Bronchial epithelial cell (primary cell): ENCODE measurements at places on chromosomes 2 and 18.

DNA sequence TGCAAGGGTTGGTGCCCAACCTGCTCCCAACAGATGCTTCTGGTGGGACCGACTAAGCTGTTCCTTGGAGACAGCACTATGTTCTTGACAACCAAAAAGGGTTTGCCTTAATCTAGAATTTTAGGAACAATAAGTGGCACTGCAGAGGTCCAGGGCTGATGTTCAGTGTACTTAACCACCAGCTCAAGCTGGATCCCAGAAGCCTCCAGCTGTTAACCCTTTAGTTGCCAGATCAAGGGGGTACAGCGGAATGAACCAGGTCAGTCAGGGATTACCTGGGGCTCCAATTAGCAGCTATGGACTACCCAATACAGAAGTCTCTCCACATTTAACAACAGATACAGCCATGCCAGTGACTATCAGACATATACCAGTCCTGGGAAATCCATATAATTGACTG, 3.5 kb downstream of the GPR75 start:
- DNase-seq, result no peak

DNA sequence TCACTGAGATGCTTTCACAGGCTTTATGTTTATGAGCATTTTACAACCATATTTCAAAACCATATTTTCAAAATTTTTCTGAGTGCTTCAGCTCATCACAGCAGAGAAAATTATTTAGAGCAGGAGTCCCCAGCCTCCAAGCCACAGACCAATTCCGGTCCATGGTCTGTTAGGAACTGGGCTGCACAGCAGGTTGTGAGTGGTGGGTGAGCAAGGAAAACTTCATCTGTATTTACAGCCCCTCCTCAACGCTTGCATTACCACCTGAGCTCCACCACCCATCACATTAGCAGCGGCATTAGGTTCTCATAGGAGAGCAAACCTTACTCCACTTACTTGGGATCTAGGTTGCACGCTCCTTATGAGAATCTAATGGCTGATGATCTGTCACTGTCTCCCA, 165.6 kb downstream of the SEPTIN10 start:
- DNase-seq, result no peak

- no peak for DNase-seq
These were observed 412.0 kb upstream of the TCF4 start for GRCh38 chr18:56000041-56000440.

- no peak for DNase-seq
These were observed 24.6 kb downstream of the EML4 start for GRCh38 chr2:42193722-42194187.

GRCh38 chr2:100988630-100989417, 13.3 kb upstream of the RPL31 start:
- DNase-seq, result no peak

DNA sequence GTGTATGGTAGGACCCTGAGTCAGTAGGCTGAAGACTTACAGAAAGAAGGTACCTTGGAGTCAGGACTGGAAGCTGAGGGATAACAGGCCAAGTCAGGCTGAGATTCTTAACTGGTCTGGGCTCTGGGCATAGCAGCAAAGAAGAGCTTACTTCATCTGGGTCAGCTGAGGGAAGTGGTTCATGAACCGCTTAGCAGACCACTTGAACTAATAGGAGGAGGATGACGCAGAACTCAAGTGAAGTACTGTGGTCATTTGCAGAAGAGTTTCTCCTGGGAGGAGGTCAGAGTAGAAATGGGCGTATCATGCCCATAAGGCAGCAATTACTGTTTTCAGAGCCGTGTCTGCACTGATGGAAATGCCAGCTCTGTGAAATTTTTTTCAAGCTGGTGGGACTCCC, 164.5 kb downstream of the LCLAT1 start:
- DNase-seq, result no peak

DNA sequence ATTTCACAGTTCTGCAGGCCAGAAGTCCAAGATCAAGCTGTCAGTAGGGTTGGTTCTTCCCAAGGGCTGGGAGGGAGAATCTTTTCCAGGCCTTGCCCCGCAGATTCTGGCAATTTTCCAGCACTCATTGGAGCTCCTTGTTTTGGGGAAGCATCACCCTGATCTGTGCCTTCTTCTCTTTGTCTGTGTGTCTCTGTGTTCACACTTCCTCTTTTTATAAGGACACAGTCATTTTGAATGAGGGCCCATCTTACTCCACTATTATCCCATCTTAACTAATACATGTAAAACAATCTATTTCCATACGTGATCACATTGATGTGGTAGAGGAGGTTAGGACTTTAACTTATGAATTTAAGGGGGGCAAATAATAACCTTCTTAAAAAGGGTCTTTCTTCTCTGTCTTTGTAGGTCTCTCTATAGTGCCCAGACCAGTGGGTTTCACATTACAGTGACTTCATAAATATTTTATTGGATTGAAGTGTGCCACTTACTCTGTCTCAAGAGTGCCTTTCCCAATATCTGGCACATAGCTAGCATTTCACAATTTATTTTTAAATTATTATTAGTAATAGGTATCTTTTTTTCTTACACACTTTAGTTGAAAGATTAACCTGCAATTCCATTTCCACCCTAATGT, 68.9 kb upstream of the CBLN2 start:
- no peak for DNase-seq

- DNase-seq, result peak; percentile 78
These were observed 50.6 kb upstream of the MAPRE2 start for GRCh38 chr18:34990597-34990996.

DNA sequence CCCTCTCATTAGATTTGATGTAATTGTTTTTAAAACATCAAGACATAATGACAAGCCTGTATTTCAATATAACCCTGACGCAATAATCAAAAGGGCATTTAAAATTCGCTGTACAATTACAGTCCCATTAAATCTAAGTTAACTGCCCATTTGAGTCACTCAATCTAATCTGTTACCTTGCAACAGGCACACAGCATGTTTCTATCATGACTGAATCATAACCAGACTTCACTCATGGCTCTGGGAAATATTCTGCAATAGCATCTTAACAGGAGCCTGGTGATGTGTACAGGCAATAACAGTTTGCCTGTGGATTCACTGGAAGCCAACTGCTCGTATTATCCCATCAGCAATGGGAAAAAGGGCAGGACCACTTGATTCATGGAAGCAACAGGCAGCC, 142.3 kb upstream of the NCKAP5 start:
- peak; percentile 47 for DNase-seq

GRCh38 chr18:45984546-45985235, 17.6 kb upstream of the EPG5 start:
- DNase-seq, result no peak

GRCh38 chr2:195602687-195603086, 54.3 kb upstream of the SLC39A10 start:
- no peak for DNase-seq

- no peak for DNase-seq
These were observed 5.6 kb upstream of the CPLX4 start for GRCh38 chr18:59323931-59324622.

GRCh38 chr2:17969661-17970060, 91.2 kb downstream of the KCNS3 start:
- DNase-seq, result no peak

DNA sequence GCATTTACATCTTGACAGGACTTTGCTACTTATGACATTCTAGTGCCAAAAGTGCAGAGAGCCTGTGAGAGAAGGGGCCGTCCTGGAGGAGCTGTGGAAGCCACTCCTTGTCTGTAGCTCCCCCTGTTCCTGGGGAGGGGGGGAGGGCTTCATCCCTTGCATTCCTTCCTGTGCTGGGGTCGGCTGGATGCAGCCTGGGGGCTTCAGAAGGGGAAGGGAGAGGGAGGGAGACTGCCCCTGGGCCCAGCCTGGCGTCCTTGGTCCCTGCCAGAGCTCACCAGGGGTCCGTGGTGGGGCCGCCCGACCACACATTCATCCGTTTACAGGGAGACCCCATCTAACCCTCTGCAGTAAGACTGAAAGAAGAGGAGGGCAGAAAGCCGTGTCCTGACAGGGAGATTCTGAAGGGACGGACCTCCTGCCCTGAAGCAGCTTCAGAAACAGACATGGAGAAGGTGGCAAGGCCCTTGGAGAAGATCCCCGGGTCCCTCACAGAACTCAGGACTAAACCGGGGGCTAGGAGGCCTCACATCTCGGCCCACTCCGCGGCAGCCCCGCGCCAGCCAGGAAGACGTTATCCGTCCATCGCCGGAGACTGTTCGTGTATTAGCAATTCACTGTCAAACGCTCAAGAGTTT, 258.3 kb upstream of the SALL3 start:
- no peak for DNase-seq

GRCh38 chr2:203225423-203226039, 13.3 kb upstream of the CYP20A1 start:
- peak; percentile 23 for DNase-seq

DNA sequence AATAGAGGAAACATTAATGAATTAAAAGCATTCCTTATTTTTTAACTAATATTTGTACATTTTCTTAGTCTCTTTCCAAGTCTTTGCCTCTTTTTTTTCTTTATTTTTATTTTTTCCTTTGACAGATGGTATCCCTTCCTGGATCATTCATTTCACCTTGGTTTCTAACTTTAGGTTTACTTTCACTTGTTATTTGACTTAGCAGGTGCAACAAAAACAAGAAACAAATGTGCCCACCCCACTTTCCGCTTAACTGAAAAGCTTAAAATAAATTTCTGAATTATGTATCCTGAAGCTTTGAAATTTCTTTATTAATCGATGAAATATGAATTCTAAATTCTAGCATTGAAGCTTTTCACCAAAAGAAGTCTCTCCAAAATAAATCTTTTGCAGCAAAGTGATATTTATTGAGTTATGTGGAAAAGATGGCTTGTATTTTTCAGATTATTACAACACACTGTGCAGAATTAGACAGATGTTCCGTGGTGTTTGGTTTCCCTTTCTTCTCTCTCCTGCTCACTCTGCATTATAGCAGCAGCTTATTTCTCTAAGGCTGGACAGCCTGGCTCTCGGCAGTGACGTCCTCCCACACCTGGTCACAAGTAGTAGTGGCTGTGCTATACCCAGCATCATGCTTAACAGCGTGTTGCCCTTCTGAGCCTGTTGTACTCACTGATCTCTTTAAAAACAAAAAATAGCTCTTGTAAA, 99.1 kb upstream of the ZNF397 start:
- no peak for DNase-seq

DNA sequence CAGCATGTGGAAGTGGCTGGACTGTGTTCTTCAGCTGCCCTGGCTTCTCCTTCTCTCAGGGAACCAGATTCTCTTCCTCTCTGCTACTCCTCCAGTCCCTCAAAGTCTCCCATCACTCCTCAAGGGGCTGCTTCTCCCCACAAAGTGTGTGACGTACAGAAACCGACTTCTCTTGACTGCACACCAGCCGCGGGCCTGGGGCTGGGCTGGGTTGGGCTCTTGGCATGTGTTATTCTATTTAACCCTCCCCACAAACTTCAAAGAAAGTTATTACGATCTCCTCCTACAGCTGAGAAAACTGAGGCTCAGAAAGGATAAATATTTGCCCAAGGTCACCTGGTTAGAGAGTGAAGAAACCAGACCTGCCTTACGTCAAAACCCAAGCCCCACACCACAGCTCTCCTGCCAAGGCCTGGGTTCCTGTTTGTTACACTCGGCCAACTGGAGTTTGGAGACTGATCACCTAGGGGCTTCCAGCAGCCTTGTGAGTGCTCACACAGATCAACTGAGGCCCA, 269.0 kb downstream of the TFCP2L1 start:
- DNase-seq, result no peak

DNA sequence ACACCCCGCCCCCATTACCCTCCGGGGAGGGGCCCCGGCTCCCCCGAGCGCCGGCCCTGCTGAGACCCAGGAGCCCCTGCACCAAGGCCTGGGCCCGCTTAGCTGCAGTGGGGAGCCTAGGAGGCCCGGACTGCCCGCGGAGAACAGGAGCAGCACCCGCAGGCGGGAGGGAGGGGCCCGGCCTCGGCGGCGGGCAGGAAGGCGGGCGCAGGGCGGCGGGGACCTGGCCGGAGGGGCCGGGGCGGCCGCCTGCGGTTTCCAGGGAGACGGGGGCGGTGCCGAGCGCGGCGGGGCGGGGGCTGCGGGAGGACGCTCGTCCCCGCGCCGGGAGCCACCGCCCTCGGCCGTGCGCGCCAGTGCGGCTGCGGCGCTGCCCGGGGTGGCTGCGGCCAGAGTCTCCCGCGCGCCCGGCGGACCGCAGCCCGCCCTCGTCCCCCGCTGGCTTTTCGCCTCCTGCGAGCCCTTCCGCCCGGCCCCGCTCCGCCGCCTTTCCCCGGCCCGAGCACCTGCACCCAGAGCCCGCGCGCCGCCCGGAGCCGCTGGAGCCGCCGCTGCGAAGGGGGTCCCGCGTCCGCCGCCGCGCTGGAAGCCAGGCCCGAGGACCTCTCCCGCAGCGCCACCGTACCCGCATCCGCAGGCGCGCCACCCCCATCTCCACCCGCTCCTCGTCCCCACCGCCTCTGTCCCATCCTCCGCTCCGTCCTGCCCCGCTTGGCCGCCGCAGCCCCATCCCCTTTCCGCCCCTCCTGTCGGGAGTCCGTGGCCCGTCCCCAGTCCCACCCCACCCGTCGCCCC, 17.2 kb downstream of the GPC1 start:
- no peak for DNase-seq

DNA sequence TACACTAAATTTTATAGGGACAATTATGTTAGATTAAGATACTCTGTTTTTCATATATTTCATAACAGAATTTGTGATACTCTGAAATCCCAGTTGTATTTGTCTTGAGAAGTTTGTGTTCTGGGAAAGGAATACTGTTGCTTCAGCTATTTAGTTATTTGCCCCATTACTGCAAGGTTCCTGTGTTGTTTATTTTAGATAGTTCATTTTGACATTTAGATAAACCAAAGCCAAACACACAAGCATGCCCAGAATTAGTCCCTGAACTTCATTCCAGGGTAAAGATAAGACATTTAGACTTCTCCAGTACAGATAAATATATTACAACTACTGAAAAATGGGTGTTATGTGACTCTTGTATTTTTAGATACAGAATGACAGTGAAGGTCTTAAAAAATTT, 74.7 kb downstream of the BMPR2 start:
- no peak for DNase-seq

DNA sequence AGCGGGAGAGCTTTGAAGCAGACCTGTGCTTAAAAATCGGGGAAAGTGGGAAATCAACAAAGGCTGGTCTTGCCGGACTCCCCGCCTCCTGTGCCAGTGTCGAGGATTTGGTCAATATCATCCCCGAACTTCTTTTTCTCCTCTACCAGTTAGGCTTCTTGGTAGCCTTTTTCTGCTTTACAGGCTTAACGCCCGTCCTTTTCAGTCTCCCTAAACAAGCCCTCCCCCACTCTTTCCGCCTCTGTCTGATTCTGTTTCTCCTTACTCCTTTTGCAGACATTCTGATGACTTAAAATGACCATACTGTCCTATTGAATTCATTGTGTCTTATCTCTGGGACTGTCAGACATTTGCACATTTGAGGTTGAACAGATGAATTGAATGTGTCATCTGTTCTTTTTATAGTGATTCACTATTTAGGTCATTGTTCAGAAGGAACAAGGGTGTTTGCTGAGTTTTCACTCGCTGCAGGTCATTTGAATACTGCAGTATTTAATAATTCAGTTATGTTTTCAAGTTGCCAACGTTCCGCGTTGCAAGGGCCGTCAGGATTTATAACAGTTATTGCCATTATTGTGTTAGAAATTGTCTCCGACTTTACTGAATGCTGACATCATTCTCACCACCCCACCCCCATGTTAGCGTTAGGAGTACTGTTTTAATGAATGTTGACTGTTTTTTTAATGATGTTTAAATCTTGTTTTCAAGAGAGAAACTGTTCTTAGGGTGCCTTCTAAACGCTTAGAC, 1.1 kb downstream of the ITGAV start:
- DNase-seq, result peak; percentile 79
